ENCODE measurements at places on chromosomes 4 and X. TPM values are rescaled to one million over a fixed set of nuclear protein-coding genes. Genes with fewer than 3 reads are reported as not detected.

CC2D2A gene
- total RNA-seq: 12.4 TPM

NEIL3 gene
- total RNA-seq: 8.9 TPM

DACH2 gene
- not detected for total RNA-seq

TTC29 gene
- total RNA-seq: not detected

FRG2 gene
- total RNA-seq: 0.07 TPM

ADH1A gene
- total RNA-seq: not detected

BRS3 gene
- total RNA-seq: not detected

SYNPO2 gene
- total RNA-seq: 1.3 TPM

GPR50 gene
- 0.34 TPM for total RNA-seq

NWD2 gene
- total RNA-seq: not detected

FMR1NB gene
- not detected for total RNA-seq

SYP gene
- 3.2 TPM for total RNA-seq

FAM9C gene
- total RNA-seq: not detected

HSD17B13 gene
- 0.05 TPM for total RNA-seq

GPR143 gene
- 0.42 TPM for total RNA-seq

NDP gene
- total RNA-seq: not detected

ARHGEF38 gene
- total RNA-seq: not detected

RNF212 gene
- 0.81 TPM for total RNA-seq

ABLIM2 gene
- 7.6 TPM for total RNA-seq

ANXA5 gene
- 541 TPM for total RNA-seq

PIR gene
- 58.4 TPM for total RNA-seq

MAGEC1 gene
- 0.05 TPM for total RNA-seq

QRFPR gene
- total RNA-seq: 0.06 TPM

CHST7 gene
- total RNA-seq: 27.7 TPM

CSAG1 gene
- 0.53 TPM for total RNA-seq

TNIP3 gene
- total RNA-seq: 0.43 TPM

MEPE gene
- not detected for total RNA-seq

NIPAL1 gene
- 0.39 TPM for total RNA-seq

TMEM47 gene
- total RNA-seq: 1.5 TPM

ZCCHC18 gene
- total RNA-seq: 0.02 TPM

AFM gene
- total RNA-seq: not detected

ARX gene
- 0.58 TPM for total RNA-seq

LEF1 gene
- total RNA-seq: not detected

NXF2B gene
- not detected for total RNA-seq

AKAP14 gene
- total RNA-seq: not detected

NCAPG gene
- total RNA-seq: 32.3 TPM

NHSL2 gene
- 0.53 TPM for total RNA-seq

PCDH18 gene
- total RNA-seq: not detected

PABPC4L gene
- total RNA-seq: 0.05 TPM

All from A549 treated with dexamethasone at 1 μM for 4 hours (cell line).